ENCODE measurements at places on chromosomes 5 and 9. TPM values are rescaled to one million over a fixed set of nuclear protein-coding genes. Genes with fewer than 3 reads are reported as not detected.

FAM81B gene
- not detected for total RNA-seq

SLC6A18 gene
- total RNA-seq = not detected

SCGB3A1 gene
- not detected for total RNA-seq

TRUB2 gene
- 32.2 TPM for total RNA-seq
